ENCODE measurements at places on chromosomes 13 and 19. TPM values are rescaled to one million over a fixed set of nuclear protein-coding genes. Genes with fewer than 3 reads are reported as not detected.

DNA sequence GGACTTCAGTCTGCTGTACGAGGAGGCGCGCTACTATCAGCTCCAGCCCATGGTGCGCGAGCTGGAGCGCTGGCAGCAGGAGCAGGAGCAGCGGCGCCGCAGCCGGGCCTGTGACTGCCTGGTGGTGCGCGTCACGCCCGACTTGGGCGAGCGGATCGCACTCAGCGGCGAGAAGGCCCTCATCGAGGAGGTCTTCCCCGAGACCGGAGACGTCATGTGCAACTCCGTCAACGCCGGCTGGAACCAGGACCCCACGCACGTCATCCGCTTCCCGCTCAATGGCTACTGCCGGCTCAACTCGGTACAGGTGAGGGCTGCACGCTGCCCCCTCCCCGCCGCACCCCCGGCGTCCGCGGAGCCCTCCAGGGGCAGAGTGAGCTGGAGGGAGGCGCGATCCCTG lies 14.6 kb downstream of the KCTD15 start:
- no peak for DNase-seq

DNA sequence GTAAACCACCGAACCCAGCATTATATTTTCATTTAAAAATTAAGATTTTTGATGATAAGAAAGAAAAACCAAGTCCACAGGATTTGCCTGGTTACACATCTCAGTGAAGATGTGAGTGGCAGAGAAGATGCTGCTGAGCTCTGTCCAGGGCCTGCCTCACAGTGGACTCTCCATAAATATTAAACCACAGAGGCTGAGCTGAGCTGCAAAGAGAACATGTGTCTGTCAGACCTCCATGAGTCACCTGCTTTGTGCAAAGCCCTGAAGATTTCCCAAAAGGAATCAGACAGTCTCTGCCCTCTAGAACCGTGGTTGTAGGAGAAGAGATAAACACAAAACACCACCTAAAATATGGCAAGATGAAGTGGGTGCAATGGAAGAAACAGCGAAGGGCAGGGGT lies 127.2 kb upstream of the TSC22D1 start:
- peak; percentile 87 for DNase-seq

DNA sequence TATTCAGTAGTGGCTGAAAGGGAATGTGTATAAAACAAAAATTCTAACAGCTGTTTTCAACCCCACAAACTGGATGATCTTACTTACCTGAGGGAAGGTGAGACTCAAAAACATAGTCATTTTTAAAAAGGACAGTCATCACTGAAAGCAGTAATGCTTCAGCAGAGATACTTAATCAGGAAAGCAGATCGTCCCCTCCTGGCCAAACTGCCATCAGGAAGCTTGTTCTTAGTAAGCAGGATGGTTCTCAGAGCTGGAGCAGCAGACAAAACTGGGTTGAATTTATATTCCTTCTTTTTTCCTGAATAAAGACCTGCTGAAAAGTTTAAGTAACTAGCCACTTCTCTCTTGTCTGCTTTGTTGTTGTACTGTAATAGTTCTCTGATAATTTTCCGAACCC lies 1156.5 kb downstream of the OLFM4 start:
- no peak for DNase-seq

GRCh38 chr19:33872445-33873320 lies 76.0 kb downstream of the KCTD15 start:
- DNase-seq: no peak

DNA sequence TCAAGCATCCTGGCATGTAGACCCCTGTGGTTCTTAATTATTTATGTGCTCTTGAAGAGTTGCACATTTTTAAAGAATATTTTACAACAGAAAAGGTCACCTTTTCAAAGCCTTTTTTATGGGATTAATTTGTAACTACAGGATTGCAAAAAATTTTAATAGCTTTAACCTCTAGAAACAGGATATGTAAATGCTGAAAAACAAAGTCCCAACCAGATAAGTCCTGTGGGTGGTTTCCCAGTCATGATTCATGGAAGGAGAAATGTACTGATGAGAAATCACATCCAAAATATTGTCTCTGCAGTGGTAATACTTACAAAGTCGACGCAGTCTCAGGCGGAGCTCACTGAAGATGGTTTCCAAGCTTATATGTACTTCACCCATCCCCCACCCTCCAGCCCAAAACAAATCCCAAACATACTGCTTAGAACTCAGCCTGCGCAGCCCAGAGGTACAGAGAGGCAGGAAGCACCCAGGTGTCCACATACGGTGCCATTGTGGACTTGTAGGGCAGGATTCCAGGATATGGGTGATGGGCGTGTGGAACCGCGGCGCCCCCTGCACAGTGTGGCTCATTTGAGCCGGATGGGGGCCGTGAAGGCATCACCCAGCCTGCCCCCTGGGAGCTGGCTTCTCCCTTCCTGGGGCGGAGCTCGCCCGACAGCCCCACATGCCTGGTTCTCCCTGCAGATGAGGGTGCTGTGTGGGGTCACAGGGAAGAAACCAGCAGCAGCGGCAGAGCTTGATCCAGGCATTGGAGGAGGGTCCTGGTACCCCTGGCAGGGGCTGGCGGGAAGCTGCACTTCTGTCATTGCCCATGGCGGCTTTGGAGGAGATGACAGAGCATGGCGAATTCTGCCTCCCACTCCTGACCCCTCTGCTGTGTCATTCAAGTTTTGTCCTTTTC lies 101.2 kb downstream of the ATP11A start:
- peak; percentile 64 for DNase-seq

DNA sequence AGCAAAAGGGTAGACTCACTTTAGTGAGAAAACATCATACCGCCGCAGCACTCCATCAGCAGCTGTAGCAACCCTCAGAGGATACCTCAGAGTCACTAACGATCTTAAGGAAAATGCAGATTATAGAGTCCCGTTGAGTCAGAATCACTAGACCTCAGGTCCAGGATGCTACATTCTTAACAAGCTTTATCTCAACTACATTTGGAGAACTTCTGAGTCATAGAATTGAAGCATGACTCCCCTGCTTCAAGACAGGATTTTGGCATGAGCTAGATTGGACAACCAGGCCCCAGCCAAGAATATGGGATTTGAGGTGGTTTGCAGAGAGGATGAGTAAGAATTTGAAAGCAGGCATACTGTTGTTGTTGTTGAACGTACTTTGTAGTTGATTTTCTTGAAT lies 118.9 kb upstream of the UBL3 start:
- peak; percentile 92 for DNase-seq

GRCh38 chr13:108911807-108912206 lies 282.4 kb downstream of the MYO16 start:
- no peak for DNase-seq

DNA sequence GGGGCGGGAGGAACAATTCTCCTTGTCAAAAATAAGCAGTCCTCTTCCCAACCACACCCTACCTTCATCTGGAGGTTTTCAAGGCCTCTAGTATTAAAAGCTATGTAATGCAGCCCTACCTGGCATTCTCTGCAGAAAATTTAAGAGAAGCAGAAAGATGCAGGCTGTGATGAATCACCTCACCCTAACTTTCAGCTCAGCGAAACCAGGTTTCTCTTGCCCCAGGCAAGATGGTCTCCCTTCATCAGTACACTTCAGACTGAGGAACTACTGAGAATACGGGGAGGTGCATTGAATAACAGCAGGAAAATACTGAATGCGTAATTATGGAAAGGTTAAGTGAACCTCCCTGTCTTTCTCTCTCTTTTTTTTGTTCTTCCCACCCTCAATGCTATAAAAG lies 437.6 kb upstream of the KLF12 start:
- DNase-seq: no peak

GRCh38 chr13:95745752-95746151 lies 68.8 kb downstream of the DNAJC3 start:
- DNase-seq: no peak

DNA sequence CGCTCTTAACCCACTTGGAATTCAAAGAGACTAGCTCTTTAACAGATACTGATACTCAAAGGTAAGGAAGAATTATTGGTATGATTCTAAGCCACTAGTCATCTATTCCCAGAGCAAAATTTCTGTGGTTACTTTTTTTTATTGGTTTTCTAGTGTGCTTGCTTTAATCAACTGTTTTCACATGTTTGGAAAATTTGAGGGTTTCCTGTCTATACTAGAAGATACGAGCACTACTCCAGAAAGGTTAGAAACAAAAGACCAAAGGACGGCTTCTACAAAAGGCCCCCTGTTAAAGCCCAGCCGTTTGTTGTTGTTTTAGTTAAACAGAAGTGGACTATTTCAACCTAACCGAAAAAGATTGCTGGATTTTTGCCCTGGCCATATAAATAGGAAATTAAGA lies 18.5 kb upstream of the LPAR6 start:
- no peak for DNase-seq

The SEMA6B gene
- 0.73 TPM for polyA plus RNA-seq

The SIGLEC9 gene
- polyA plus RNA-seq: not detected

The EEF1AKMT1 gene
- 7.4 TPM for polyA plus RNA-seq

The KIR2DL3 gene
- polyA plus RNA-seq: not detected

The SLC7A1 gene
- 22.3 TPM for polyA plus RNA-seq

The FGF22 gene
- 0.24 TPM for polyA plus RNA-seq
